Lower leg skin (tissue), 4 donors: ENCODE measurements at places on chromosomes 3 and 15. TPM values are rescaled to one million over a fixed set of nuclear protein-coding genes. Genes with fewer than 3 reads are reported as not detected.
A peak's percentile ranks its signal among the peaks of the same experiment; 100 is the strongest.

DNA sequence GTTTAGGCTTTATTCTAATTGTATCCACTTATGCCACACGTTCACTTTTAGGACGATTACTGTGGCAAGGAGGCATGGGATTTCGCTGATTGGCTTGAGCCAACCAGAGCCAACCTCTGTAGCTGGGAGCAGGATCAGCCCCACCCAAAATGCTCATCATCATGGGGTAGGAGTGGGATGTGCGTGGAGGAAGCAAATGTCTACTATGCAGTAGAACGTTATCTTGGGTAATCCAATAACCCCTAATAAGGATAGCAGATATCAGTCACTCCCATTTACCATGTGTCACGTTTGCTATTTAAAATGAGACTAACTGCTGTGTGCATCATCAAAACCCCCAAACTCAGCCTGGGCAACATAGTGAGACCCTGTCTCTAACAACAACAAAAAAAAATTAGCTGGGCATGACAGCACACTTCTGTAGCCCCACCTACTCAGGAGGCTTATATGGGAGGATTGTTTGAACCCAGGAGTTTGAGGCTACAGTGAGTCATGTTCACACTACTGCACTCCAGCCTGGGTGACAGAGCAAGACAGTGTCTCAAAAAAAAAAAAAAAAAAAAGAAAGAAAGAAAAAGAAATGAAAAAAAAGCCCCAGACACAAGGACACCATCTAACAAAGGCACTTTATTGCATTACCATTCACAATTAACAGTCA, 17.8 kb upstream of the ITGB5 start:
- DNase-seq, result no peak

- DNase-seq, result no peak
These were observed 32.9 kb downstream of the TBC1D2B start for GRCh38 chr15:78044407-78045155.

- DNase-seq, result no peak
These were observed 707.1 kb upstream of the CFAP20DC start for GRCh38 chr3:59756934-59757333.

SAMD7 gene
- not detected for total RNA-seq

ZNF620 gene
- 0.56 TPM for total RNA-seq

GRAMD2A gene
- total RNA-seq, result 5.9 TPM

DNA sequence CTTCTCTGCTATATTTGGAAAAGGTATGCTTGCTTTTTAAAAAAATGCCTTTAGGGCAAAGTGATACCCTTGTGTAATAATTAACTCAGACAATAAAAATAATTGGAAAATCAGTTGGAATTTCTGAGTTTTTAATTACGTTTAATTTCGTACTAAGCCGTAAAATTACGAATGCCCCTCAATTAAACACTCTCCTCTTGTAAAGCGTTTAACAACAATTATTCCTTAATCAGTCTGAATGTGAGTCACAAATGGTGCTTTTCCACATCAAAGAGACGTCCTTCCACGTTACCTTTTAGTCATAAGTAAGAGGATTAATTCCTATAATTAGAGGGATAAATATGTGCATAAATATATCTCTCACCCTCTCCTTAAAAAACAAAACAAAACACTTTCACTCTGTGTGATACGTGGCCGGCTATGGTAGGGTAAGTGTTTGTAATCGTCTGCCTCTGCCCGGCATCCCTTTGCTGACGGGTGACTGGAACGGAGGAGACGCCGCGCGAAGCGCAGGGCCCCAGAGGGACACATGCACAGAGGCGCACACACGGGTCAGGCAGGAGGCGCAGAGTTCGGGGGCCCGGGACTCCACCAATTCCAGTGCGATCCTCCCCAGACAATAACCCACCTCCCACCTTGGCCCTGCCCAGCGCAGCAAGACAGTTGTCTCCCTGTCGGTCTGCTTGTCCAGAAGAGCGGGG, 9.7 kb upstream of the MEIS2 start:
- peak; percentile 86 for DNase-seq

- no peak for DNase-seq
These were observed 109.2 kb upstream of the STT3B start for GRCh38 chr3:31423482-31423881.

DNA sequence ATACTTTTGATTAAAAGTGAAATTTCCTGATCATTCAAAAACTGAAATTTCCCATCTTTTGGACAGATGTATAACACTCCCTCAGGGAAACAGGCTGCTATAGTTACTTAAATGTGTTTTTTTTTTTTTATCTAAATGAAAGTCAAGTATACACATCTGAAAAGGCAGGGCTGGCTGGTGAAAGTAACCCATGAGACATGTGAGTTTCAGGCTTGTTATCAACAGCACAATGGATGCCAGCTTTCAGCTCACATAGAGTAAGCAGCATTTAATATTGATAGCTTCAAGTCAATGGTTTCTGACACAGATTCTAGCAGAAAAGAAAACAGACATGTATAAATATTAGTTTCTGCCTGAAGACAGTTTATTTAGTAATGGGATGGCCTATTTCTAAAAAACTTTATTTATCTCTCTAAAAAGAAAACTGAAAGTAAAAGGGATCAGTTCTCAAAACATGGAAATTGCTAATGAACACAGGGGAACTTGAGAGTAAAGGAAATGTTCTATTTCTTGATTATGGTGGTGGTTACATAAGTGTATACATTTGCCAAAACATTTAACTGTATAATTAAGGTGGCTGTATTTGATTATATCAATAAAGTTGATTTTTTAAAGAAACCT, 89.7 kb upstream of the CMC1 start:
- DNase-seq, result no peak

GOLGA6B gene
- 0.15 TPM for total RNA-seq

DNA sequence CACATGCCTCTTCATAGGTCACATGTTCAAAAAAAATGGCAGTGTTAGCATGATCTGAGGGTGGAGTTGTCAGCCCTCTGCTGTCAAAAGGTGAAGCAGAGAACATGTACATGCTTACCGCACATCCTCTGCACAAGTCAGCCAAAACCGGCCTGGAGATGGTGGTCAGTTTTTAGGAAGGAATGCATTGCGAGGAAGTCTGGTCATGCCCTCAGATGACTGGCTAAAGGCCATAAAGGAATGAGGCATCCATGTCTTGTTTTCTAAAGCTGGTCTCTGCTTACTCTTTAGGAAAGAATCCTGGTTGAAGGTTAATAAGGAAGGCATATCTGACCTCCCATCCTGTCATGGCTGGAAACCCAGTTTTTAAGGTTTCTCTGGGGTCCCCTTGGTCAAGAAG, 292.0 kb upstream of the CCDC54 start:
- no peak for DNase-seq

MUC13 gene
- total RNA-seq, result not detected

GRCh38 chr15:52780172-52780980, 9.8 kb downstream of the ONECUT1 start:
- DNase-seq, result peak; percentile 53

DNA sequence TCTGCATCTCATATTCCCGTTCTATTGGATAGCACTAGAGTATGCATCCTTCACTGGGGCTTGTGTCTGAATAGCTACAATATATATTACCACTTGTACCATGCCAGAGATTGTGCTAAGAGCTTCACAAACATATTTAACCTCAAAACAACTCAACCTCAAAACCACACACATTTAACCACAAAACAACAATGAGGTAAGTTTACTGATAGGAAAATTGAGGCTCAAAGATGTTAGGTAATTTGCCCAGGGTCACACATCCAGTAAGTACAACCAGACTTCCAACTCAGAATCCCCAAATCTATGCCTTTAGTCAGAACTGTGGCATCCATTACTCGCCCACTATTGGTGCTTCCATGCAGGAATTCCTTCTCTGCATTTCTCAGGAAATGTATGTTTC, 220.0 kb downstream of the FAM43A start:
- no peak for DNase-seq

CLDN18 gene
- not detected for total RNA-seq

KLHL40 gene
- total RNA-seq, result not detected

- DNase-seq, result no peak
These were observed 351 bp downstream of the INSYN1 start for GRCh38 chr15:73752806-73753193.

DNA sequence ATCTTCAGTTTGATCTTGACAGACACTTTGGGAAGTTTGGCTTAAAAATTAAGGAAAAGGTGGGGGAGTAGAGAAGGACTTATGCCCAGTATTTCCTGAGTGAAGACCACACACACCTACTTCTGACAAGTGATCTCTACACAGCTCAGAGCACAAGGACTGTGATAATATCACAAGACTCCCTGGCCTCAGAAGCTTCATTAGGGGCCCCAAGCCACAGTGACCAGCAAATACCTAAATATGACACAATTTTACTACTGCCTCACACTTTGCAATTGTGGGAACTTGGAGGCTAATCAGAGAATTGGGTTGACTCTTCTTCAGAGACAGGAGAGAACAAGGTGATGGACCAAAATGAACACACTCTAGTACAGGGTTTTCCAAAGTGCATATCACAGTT, 2.6 kb downstream of the ILDR1 start:
- DNase-seq, result no peak

ZNF385D gene
- total RNA-seq, result 0.38 TPM

DNA sequence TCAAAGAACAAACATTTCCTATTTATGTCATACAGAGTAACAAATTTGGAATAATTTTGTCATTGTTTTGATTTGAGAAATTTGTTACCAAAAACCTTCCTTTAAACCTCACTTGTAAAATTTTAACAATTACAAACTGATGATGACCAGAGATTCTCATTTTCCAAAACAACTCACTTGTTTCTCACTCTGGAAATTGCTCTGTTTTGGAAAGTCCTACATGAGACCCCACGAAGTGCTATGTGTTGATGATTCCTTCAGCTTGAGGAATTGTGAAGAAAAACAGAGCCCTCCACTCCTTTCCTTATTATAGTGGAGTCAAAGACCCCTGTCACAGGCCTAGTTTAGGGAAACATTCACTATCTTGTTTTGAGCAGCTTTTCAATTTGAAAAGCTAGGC, 157.6 kb upstream of the RASGRP1 start:
- DNase-seq, result no peak

GRCh38 chr3:56681984-56682461, 1.0 kb downstream of the TASOR start:
- DNase-seq, result no peak

CDHR4 gene
- not detected for total RNA-seq

DNA sequence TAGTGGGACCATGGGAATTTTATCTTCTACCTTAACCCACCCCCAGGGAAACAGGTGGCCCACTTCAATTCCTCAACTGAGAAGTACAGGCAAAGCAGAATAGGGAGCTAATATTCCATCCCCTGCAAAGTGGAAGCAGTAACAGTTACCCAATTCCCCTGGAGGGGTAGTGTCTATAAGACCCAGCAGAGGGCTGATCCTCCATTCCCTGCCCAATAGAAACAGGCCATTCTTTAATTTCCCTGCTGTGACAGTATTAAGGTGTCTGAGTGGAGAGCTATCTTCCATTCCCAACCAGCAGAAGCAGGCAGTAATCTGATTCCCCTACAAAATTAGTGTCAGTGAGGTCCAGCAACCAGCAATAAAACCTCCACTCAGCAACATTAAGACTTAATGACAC, 219.8 kb downstream of the ULK4 start:
- DNase-seq, result no peak

DNA sequence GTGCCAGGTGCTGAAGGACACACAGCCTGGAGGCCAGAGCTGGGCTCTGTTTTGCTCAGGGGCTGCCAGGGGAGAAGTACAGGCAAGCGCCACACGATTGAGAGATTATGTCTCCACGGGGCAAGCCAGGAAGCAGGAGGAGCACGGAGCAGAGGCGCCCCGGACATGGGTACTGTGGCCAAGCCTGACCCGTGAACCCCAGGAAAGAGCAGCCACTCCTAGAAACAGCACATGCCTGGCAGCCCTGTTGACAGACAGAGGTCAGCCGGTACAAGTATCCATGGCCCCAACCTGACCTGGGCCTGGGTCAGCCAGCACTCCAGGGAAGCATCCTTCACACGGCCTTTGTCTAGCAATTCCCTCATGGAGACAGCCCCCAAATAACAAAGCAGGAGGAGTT, 89.4 kb downstream of the ADAMTS17 start:
- peak; percentile 60 for DNase-seq

SPSB4 gene
- not detected for total RNA-seq

DNA sequence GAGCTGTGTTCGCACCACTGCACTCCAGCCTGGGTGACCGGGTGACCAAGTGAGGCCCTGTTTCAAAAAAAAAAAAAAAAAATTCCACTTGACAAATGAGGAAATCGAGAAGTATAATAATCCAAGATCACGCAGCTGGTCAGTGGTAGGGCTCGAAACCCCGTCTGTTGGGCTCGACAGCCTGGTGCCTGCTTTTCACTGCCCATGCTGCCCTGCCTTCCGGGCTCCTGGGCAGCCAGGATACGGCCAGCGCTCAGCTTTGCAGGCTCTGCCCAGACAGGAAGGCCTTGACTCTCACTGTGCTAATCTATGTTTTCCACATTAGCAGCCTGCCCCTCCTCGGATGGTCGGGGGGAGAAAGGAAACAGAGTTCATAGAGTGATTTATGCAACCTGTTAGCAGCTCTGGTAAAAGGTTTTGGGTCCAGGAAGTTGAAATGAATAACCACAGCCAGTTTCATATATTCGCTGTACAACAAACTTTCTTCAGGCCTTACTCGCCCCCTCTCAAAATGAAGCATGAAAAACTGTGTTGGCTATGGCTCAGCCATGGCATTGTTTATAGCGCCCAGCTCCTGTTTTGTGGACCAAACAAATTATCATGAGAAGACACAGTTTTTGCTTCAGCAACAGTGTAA, 108.8 kb downstream of the XXYLT1 start:
- DNase-seq, result no peak

GP9 gene
- not detected for total RNA-seq

GRCh38 chr3:113242096-113242581, 30.8 kb downstream of the BOC start:
- no peak for DNase-seq

- DNase-seq, result peak; percentile 91
These were observed 585 bp downstream of the SLCO3A1 start for GRCh38 chr15:91853948-91854638.

DNA sequence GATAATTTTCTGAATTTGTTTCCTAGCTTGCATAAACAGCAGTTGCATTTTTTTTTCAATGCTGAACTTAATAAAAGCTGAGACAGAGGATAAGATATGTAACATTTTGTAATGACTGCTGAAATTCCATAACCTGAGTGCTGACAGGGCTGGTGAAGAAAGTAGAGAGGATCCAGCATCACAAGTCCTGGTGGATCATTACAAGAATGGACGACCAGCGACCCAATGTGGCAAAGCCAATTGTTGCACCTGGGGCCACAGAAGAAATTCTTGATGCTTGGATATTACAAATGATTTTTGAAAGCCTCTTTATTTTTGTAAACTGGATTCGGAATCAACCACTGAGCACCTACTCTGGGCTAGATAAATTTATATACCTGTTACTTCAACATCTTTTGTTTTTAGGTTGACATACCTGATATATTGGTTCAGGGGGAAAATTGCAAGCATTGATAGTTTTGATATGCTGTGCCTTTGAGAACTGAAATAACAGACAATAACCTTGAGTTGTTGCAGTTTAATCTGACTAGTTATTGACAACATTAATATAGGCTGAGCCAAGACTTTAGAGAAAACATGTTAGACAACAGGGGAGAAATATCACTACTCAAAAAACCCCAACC, 3.9 kb upstream of the ACTL6A start:
- peak; percentile 57 for DNase-seq

DNA sequence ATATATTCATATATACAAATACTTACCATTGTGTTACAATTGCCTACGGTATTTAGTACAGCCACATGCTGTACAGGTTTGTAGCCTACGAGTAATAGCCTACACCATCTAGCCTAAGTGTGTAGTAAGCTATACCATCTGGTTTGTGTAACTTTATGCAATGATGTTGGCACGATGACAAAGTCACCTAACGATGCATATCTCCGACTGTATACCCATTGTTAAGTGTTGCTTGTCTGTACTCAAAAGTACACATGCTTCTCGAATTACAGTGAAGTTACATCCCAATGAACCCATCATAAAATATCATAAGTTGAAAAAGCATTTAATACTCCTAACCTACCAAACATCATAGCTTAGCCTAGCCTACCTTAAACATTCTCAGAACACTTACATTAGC, 327.1 kb downstream of the KBTBD8 start:
- DNase-seq, result no peak
